ENCODE measurements at places on chromosomes 11 and 22.

GRCh38 chr11:73542175-73542574 is 55.7 kb downstream of the FAM168A start:
- no peak for DNase-seq

DNA sequence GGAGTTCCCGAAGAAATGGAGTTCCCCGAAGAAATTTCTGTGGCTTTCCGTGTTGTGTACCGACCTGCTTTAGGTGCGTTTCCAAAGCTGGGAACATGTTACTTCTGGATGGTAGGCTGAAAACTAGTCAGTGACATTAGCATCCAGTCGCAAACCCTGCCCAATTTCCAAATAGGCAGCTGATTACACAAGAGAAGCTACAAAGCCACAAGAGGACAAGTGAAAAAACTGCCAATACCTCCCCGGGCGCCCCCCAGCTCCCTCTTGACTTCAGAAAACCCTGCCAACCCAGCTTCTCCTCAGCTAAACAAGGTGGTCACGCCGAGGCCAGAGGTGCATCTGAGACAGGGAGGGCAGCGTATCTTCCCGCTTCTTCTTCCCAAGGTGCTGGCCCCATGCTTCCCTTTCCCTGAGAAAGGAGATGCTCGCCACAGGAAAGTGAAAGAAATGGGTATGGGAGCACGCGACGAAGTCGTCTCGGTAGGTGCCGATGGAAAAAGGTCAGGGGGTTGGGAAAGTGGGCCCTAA is 551 bp downstream of the AGBL2 start:
- DNase-seq: no peak

- DNase-seq: no peak
Measured at GRCh38 chr11:90176069-90176468, 41.6 kb downstream of the NAALAD2 start.

DNA sequence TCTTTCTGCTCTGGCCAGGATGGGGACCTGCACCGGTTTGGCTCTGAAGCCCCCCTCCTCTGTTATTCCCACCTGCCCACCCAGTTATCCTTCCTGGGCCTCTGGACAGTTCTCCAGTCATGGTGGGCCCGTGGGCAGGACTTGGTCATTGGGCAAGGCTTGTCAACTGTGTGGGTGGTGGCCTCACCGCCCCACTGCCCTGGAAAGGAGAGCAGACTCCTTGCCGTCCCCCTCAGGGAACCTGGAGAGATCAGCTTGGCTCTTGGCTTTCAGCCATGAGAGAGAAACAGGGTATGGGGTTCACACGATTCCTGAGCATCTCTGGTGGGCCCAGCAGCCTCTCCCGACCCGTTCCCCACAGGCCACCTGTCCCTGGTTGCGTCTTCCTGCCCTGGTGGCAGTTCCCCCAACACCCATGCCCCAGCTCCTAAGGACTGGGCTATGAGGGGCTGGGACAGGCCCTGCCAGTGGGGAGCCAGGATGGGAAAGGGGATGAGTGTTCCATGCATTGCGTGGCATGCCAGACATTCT is 92.3 kb downstream of the MORC2 start:
- no peak for DNase-seq

GRCh38 chr22:46052331-46052771 is 75.4 kb upstream of the WNT7B start:
- no peak for DNase-seq

DNA sequence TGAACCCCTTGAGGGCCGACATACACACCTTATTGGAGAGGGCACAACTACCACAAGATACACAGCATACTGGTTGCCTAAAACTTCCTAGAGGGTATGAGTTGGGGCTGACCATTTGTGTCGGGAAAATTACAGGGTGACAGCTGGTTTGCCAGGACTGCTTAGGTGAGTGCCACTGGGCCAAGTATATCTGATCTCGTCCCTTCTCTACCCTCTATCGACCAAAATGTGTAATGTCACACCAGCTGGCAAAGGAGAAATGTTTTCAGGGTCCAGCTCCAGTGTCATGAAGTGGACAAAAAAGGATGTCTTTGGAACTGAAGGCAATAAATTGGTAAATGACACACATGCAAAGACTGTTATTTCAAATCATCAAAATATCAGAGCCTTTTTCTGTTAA is 126.1 kb downstream of the PGR start:
- DNase-seq: no peak

DNA sequence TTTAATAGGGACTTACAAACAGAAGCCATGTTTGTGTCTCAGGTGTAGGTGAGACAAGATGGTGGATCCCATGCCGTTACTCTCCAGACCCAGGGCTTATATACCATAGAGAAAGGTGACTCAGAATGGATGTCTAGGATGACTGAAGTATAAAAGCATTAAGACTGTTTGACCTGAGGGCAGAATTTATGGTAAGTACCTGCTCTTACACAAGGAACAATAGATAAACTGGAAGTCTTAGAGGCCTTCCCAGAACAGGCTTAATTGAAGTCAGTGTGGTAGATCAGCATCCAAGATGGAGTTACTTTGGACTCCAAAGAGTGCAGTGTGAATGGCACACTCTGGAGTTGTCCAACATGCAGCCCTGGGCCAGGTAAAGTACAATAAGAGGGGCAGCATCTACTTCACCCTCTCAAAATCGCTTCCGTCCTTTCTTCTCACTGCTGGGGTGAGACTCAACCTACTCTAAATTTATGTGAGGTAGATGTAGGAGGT is 387.0 kb upstream of the DDI1 start:
- DNase-seq: no peak
